AG09309 (cell line): ENCODE measurements at places on chromosomes 1 and 21.

DNA sequence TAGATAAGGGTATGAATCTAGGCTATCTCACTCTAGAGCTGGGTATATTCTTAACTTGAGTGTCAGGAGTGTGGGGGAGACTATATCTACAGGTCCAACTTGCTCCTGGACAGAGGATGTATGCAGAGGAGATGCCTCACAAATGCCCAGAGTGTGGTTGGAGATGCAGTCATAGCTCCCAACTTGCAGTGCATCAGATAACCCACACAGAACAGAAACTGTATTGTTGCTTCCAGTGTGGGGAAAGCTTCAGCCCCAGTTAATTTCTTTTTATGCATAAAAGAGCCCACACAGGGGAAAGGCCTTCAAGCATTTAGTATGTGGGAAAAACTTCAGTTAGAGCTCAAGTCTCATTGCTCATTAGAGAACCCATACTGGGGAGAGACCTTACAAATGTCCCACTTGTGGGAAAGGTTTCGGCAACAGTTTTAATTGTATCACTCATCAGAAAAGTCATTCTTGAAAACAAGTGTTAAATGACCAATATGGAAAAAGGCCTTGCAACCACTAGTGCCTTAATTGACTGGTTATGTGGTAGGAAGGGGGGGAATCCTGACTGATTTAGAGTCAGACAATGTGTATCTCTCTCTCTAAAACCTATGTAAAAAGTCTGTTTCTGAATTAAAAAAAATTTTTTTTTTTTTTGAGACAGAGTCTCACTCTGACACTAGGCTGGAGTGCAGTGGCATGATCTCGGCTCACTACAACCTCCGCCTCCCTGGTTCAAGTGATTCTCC is 67.9 kb downstream of the EBNA1BP2 start:
- no peak for DNase-seq

DNA sequence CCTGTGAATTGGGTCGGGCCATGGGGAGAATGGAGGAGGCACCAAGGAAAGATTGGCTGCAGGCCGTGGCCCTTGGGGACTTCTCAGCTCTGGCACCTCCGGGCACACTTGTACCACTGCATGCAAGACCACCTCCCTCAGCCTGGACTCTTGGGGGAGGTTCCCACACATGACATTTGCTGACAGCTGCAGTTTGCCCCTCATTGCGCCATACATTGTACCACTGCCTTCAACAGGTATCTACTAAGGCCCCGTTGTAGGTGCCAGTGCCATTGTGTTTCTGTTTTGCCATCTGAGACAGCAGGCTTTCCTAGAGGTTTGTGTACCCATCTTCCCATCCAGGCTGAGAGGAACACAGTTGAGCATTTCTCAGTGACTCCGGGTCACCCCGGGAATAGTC is 159.4 kb upstream of the TMEM51 start:
- no peak for DNase-seq

GRCh38 chr1:39711104-39711965 is 20.1 kb upstream of the HPCAL4 start:
- no peak for DNase-seq

GRCh38 chr1:24486331-24487065 is 16.1 kb upstream of the RCAN3 start:
- no peak for DNase-seq

DNA sequence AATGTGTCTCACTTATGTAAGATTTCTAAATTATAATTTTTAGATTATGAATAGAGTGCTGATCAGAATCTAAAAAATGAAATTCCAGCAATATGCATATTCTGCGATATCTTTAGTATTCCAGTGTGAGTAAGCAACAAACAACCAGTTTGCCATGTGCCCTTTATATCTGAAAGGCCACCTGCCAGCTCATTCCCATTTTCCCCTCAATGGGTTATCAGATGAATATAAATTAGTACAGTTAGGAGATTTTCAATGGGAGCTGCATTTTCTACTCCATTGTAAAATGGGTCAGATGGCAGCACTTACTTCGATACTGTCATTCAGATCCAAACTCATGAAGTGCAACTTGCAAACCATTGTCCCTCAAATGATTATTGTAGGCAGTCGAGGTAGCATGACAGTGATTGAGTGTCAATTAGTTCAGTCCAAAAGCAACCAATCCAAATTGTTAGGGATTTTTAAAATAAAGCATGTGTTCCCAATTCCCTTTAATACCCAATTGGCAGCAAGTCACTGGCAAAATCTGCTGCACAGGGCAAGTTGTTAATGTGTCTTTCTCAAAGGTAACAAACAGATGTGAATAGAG is 680.3 kb downstream of the LRRIQ3 start:
- no peak for DNase-seq

DNA sequence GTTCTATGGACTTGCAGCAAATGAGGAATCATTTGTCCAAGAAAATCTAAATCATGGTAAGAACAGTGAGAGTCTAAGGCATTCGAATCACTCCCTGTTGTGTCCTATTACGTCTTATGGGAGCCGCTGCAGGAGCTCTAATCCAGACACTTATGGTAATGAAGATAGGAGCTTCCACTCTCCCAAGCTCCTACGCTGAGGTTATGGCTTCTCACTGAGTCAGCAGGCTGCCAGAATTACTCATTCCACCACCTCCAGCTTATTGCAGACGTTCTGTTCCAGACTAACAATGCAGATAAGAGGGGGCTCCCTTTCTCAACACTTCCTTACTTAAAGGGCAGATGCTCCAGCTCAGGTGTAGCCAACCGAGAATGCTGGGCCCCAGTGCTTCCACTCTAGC is 212.6 kb downstream of the GREM2 start:
- peak; percentile 87 for DNase-seq

DNA sequence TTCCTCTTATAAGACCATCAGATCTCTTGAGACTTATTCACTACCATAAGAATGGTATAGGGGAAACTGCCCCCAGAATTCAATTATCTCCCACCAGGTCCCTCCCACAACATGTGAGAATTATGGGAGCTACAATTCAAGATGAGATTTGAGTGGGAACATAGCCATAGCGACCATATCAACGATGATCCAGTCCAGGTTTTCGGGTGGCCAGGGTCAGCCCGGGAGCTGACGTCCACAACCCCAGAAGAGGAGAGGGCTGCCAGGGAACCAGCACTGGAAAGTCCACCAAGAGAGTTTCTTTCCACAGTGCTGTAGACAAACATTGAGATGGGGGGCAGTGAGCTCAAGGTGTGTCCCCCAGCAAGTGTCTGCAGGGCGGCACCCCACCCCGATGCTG is 88.4 kb downstream of the VWA5B1 start:
- DNase-seq = no peak

- no peak for DNase-seq
Observed at GRCh38 chr1:42990757-42991346, 32.2 kb upstream of the SLC2A1 start.

DNA sequence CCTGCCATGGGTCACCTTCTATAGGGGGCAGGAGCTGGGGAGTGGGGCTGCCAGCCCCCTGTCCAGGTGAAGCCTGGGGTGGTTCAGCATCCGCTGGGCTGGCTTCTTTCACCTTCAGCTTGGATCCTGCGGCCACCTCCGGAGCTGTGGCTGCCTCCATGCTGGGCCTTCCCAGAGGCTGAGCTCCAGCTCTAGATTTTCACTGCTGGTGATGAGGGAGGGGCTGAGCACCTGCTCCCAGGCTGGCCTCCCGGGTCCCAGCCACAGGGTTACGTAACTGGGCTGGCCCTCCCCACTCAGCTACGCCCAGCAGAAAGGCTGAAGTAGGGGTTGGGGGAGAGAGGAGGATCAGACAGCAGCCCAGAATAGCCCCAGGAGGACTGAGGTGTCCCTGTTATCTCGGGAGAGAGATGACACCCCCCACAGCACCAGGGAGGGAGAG is at the start of gene MYBPHL:
Gene MYBPHL, minus strand, starts transcription at position 180 of the 442 bp plus-strand sequence. Its CDS starts 20 bp downstream, at position 160.
- no peak for DNase-seq

GRCh38 chr1:246794828-246795671 is 70.8 kb downstream of the SCCPDH start:
- DNase-seq = peak; percentile 5

- no peak for DNase-seq
Observed at GRCh38 chr1:95230768-95231191, 3.2 kb upstream of the RWDD3 start.

GRCh38 chr1:111602974-111603373 is 16.6 kb upstream of the RAP1A start:
- no peak for DNase-seq

DNA sequence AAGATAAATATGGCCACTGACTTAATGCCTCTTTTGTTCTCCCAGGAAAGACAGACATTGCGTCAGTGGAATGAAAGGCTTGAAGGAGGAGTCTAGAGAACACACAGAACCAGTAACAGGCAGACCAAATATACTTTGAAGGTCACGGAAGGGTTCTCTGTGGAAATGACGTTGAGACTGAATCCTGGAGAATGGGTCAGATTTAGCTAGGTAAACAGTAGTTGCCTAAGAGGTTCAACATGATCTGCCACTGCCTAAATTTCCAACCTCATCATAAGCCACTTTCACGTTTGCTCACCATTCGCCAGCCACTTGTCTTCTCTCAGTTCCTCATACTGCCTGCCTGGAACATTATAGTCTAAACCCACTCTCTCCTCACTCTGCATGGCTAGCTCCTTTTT is 20.5 kb downstream of the PLA2G4A start:
- no peak for DNase-seq

GRCh38 chr1:183470961-183471742 is 1.1 kb upstream of the SMG7 start:
- DNase-seq = peak; percentile 10

DNA sequence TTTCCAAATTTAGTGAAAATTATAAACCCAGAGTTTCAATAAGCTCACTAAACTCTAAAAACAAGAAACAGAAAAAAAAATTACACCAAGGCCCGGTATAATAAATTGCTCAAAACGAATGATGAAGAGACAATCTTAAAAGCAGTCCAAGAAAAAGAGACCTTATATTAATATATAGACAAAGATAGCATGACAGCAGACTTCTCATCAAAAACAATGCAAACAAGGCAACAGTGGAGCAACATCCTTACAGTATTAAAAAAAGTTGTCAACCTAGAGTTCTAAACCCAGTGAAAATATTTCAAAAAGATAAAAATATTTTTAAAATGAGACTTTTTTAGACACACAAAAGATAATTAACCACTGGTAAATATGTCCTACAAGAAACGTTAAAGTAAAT is 46.7 kb downstream of the KIFAP3 start:
- DNase-seq = no peak

DNA sequence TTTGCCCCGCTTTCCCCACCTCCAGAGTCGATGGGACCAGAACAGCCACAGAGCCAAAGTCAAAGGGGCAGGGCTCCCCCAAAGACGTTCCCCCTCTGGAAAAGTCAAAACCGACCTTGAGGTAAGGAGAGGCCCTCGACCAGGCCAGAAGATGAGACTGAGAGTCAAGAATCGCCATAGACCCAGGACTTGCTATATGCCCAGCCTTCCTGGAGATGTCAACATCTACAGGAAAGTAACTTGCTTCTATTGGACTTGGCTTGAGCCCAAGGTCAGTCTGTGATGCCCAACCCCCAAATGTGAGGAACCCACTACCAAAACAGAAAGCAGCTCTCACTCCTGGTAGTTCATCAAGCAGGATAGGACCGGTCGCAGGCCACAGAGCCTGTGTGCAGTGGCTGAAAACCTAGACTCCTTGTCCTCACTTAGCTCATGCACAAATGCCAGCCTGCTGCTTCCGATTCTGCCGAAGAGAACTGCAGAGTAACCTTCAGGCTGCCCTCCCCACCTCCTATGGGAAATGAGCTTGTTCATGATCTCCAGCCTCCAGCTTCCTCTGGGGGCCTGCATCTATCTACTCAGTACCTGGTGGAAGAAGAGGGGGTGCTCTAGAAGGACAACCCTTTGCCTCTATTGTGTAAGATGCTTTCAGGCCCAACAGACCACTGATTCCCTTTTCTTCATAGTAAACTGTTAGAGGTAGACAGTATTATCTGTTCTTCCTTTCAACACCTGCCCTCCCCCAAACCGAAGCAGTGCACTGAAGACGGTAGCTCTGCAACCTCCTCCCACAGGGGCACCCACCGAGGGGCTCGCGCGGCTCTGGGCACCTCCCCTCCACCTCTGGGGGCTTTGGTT is 1.4 kb downstream of the ACOT7 start:
- no peak for DNase-seq

DNA sequence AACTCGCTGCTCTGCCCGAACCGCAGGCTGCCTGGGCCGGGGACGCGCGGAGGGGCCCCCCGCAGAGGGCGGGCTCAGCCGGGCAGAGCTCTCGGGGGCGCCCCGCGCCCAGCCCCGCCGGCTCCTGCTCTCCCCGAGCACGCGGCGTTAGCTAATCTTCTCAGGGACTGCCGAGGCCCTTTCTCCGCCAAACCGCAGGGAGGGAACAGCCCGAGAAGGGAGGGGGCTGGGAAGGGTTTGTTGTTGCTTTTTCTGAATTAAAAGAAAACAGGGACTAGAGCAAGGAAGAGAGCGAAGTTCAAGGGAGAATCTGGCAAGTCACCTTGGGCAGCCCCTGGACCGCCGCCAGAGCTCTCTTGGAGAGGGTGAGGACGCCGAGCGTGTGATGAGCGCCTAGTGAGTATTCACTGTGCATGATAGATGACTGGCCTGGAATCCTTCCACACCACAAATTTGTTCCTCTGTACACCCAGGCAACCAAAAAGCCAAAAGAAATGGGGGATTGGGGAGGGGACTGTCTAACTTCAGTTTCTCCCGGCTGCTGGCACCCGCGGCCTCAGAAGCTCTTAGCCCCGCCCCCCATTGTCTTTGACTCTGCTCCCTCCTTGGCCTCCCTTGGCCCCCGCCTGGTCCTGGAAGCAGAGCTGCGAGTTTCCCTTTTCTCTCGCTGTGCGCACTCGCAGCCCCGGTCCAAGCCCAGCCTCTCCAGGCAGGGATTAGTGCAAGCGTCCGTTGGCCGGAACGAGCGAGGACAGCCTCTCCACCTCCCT is 19.7 kb upstream of the LMX1A start:
- DNase-seq = peak; percentile 89

- DNase-seq = no peak
Observed at GRCh38 chr1:94202241-94202640, 35.1 kb downstream of the ARHGAP29 start.

DNA sequence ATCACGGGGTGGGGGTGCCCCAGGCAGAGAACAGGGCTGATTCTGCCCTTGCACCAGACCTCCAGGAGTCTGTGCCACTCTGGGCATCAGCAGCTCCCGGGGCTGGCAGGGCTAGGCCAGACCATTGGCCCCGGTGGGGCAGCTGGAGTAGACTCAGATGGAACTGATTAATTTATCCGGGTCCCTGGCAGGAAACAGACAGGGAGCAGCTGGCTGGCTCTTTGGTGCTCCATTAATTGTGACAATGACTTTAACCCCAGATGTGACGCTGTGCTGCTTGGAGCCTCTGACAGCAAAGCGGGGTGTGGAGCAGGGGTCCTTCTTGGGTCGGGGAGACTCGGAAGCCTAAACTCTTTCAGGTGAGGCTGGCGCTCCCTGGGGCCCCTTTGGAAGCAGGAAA is 9.5 kb downstream of the EPHA8 start:
- DNase-seq = no peak
